Stimulated activated naive CD8-positive, alpha-beta T cell treated with anti-CD3 and anti-CD28 coated beads, Interleukin-15, Interleukin-2, amounts not matched to agents 100 U/mL and 50 U/mL, for 24 hours (primary cell): ENCODE measurements at places on chromosomes 3 and 15.

DNA sequence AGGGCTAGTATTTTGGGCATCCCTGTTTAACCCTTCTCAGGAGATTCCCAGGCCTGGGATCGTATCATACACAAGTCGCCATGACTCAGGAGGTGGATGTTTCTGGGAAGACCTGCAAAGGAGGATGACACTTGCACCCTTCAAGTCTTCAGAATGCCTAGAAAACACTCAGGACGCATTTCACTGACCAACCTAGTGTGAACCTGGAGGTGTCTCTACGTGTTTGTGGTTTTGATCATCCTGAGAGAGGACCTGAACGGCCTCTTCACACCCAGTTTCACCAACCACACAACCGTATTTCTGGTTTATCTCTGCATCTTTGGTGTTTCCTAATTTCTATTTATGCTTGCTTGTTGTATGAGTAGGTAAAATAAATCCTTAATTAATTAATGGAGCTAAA, 2.8 kb upstream of the CLDND1 start:
- DNase-seq: no peak

DNA sequence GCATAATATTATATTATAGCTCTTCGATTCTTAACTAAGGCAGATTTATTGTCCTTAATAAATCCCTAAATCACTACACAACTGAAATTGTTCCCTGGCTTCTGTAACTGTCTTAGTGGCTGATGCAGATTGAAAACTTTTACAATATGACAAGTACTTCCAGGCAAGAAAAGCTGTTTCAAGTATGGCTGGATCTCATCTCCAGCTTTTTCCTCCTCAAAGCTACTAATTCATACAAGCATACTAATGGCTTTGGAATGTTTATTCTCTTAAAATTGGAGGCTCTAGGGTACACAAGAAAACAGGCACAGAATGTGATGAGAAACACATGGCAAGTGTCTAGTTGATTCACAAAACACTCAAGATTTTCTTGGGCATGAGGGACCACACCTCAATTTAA, 351.5 kb upstream of the ICE2 start:
- DNase-seq: no peak

DNA sequence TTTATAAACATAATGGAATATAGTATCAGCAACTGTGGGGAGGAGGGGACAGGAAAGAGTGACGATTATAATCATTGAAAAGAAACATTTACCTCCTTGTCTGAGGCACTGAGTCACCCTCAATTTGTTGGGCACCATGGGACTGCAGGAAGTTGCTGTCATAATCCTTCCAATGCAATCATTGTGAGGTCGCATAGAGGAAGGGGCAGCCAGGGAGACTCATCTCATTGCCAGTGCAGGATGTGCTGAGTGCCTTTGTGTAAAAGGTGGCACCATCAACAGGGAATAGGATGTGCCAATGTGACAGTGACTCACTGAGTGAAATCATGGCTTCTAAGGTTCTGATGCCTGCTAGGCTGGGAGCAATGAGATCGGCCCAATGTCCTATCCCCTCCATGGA, 300.4 kb upstream of the ADAMTS9 start:
- no peak for DNase-seq

DNA sequence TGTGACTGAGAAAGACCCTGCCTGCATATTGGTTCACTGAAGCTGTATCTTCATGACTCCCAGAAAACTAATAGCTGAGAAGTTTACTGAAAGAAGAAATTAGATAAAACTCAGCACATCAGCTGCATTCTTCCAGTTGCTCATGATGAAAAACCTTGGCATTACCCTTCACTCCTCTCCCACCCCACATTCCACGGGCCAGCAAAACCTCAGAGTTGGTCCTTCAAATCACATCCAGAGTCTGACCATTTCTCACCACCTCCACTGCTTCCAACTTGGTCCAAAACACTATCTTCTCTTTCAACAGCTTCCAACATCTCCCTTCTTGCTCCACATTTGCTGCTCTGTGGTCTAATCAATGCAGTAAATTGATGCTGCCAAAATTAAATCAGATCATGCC, 97.1 kb downstream of the CD47 start:
- no peak for DNase-seq

DNA sequence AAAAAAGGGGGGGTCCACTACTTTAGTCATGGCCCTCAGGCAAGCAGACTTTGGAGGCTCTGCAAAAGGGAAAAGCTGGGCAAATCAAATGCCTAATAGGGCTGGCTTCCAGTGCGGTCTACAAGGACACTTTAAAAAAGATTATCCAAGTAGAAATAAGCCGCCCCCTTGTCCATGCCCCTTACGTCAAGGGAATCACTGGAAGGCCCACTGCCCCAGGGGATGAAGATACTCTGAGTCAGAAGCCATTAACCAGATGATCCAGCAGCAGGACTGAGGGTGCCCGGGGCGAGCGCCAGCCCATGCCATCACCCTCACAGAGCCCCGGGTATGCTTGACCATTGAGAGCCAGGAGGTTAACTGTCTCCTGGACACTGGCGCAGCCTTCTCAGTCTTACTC, 15.3 kb downstream of the ZMAT3 start:
- no peak for DNase-seq

GRCh38 chr3:58260733-58261132, 23.1 kb downstream of the ABHD6 start:
- no peak for DNase-seq

- no peak for DNase-seq
Observed at GRCh38 chr15:55353025-55353424, 34.0 kb downstream of the PIGB start.

- DNase-seq: no peak
Observed at GRCh38 chr3:138289701-138290100, 40.0 kb downstream of the NME9 start.

- no peak for DNase-seq
Observed at GRCh38 chr3:197425485-197426120, 127.2 kb upstream of the DLG1 start.

DNA sequence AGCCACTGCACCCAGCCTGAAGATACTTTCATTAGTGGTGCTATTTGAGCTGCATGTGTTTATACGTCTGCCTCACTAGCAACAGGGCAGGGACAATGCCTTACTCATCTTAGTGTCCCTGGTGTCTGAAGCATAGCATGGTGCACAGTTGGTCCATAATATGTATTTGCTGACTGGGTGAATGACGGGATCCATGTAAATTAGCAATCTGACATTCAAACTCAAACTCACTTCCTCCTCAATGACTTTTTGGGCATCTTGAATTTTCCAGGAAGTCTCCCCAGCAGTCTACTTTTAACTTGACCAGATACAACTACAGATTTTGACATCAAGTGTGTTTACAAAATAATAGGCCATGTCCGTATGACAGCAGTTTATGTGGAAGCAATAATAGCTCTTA, 3.0 kb upstream of the LDHAL6B start:
- no peak for DNase-seq

- DNase-seq: no peak
Observed at GRCh38 chr15:100295939-100296565, 45.7 kb downstream of the ADAMTS17 start.

DNA sequence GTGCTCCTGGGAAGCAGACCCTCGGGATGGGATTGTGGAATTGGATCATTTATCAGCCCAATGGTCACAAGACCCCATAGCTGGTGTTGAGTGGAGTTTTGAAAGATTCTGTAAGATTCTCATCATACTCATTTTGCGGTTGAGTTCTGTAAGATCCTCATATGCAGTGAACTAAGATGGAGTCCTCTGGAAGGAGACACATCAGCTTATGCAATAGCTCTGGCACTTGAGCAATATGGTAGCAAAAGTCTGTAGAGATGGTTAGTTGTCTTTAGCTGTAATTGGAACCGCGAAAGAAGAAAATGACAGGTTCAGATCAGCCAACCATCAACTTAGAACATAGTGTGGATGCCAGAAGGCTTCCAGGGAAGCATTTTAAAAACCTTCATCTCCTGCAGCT, 184.5 kb upstream of the TSC22D2 start:
- no peak for DNase-seq

DNA sequence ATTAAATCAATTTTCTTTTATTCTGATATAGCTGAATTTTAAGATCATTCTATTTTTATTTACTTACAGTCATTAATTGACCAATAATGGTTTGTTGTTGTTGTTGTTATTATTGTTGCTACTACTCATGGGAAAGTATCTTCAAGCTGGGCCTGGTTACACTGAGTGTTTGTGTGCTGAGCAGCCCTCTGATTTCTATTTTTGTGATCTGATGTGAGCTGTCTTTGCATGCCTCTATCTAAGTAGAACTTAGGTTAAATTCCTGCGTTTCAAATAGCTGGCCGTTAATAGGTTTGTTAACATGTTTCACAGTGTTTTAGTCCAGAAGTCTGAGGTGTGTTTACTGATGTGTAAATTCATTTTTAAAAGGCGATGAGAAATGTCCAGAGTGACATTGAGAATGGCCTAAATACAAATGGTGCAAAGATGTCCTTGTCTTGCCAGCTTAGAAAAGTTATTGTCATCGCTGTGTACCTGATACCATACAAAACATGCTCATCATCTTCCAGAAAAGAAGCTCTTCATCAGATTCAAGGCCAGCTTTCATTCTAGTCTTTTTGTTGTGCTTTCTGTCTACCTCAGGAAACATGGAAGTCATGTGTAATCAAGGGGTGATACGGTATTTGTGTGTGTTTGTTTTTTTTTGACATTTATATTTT, 15.8 kb downstream of the ARIH2 start:
- no peak for DNase-seq

- no peak for DNase-seq
Observed at GRCh38 chr3:191216510-191216909, 17.5 kb downstream of the OSTN start.

DNA sequence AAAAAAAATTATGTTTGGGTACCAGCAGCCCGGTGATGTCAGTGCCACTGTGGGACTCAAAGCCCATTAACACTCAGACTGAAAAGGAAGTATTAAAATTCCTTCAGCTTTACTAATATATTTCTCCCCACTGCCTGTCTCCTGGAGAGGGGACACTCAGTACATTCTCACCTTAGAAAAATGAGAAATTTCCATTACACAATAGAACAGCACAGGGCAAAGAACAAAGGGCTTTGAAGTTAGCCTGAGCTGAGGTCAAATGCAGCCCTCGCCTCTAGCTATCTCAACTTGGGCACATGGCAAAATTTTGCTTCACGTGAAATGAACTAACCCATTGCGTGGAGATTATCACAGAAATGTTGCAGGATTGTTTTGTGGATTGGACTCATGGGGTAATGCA, 80.8 kb downstream of the RARB start:
- DNase-seq: no peak

DNA sequence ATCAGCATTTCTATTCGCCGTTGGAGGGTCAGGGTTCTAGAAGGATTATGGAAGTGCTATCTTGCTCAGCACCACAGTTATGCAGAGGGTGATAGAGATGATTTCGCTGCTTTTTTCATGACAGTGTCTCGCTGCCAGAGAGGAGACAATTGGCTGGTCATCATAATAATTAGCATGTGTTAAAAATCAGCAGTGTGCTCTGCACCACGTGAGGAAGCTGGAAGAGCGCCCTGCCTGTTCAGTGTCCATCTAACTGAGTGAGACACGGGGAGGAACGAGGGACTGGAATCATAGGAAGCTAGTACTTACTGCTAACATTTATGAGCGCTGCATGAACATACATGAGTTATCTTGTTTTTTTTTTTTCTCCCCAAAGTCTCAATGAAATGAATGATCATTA, 116.2 kb upstream of the PLAAT1 start:
- no peak for DNase-seq

DNA sequence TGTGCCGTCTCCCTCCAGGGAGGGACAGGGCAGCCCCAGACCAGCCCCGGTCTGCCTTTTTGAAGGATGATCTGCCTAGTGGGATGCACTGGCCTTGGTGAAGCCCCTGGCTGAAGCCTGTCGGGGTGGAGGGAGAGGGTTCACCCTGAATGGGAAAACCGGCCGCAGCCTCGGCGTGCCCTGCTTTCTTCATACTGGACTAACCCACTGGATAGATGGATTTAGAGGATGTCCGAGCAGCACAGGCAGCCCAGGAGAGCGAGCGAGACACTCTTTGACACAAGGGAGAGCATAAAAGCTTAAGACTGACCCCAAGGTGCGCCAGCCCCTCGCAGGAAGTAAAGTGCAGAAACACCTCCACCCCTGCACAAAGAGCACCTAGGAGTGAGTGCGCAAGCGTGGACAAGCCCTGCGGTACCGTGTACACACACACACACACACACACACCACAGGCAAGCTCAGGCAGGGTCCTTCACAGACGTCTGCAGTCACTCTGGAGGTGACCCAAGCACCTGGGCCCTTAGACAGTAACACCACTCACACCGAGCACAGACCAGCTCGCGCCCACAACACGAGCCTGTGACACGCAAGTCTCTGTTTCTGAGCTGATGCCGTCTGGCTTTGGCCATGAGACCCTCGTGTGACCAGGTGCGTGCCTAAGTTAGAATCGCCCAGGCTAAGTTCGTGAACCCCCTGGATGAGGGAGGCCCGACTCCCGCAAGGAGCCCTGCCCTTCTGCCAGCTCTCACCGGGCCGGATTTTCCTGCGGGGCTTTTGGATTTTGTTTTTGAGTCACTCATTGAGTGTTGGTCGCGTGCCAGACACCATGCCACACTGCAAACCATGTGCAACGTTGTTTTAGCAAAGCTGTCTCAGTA, 11.3 kb downstream of the SEMA4B start:
- no peak for DNase-seq

DNA sequence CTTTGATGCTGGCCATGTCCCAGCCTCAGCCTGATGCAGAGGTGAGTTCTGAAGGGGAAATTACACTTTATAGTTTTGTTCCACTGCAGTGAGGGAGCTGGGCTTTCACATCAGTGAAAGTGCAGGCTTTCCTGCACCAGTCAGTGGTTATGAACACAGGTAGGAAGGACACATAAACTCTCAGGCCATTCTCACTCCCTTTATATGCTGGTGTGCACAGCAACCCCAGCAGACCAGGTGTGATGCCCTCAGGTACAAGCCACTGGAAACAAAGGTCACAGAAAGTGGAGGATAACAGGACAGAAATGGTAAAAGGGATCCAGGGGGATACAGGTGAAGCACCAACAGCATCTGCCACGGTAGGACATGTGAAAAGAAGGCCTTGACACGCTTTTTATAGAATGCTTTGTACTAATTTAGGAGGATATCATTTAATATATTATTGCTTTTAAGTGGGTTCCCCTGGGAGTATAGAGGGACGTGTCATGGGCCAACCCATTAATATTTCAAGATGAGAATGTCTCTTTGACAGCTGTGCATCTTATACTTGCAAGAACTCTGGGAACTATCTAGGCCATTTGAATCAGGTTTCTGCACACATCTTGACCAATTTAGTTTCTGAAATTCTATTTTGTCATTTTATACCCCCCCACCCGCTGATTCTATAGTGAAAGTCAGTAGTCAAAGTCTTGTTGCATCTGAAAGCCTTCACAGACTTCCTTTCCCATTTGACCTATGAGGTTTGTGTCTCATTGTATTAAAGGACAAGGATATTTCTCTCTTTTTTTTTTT, 25.0 kb upstream of the BLM start:
- no peak for DNase-seq

GRCh38 chr15:72840114-72840513, 56.6 kb upstream of the ADPGK start:
- DNase-seq: no peak

- no peak for DNase-seq
Observed at GRCh38 chr15:74780523-74781430, 1.1 kb upstream of the CSK start.

GRCh38 chr15:37289109-37289765, 188.9 kb upstream of the MEIS2 start:
- no peak for DNase-seq

- no peak for DNase-seq
Observed at GRCh38 chr15:20355256-20355868, 186.2 kb downstream of the GOLGA6L6 start.
